ENCODE measurements at places on chromosomes 11 and 22.

DNA sequence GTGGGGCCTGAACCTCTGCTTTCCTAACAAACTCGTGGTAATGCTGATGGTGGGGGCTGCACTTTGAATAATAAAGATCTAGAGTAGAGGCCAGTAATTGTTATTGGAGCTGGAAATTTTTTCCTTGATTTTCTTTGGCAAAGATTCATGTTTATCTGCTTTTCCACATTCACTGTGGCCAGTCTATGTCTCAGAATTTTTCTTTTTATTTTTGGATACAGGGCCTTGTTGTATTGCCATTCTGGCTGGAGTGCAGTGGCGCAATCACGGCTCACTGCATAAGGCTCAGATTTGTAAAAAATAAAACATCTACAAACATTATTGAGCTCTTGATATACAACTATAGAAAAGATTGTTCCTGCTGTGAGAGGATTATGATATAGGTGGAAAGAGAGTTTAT, 1.6 kb downstream of the TMEM135 start:
- DNase-seq = no peak

- no peak for DNase-seq
Measured at GRCh38 chr22:34950489-34950888, 115.5 kb upstream of the ISX start.

GRCh38 chr11:58726737-58727414, 4.9 kb downstream of the GLYAT start:
- no peak for DNase-seq

DNA sequence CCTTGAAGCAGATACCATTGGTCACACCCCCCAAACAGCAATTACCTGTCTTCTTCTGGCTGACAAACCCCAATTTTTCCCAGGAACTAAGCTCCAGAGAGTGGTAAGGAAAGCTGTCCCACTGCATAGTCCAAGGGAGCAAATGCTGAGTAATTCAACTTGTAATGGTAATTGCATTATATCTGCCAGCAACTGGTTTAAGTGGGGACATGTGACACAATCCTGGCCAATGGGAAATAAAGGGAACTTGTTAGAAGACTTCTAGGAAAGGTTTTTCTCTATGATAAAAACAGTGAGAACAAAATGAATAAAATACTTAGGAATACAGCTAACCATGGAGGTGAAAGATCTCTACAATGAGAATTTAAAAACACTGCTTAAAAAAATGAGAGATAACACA, 9.5 kb upstream of the ISX start:
- no peak for DNase-seq

- peak; percentile 57 for DNase-seq
Measured at GRCh38 chr22:24894220-24894975, 52.1 kb downstream of the LHFPL7 start.

DNA sequence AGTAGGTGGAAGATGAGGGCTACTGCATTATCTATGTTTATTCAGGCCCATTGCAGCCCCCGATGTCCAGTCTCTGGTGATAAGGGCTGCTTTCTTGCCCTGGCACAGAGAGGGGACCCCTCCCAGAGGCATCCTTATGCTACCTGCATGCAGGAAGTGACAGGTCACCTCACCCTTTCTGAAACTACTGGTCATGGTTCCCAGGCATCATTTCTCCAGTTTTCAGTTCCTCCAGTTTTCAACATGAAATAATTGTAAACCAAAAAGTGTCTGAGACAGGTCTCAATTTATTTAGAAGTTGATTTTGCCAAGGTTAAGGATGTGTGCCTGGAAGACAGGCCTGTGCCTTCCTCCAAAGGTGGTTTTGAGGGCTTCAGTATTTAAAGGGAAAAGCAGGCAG, 57.0 kb downstream of the CTTN start:
- DNase-seq = no peak

DNA sequence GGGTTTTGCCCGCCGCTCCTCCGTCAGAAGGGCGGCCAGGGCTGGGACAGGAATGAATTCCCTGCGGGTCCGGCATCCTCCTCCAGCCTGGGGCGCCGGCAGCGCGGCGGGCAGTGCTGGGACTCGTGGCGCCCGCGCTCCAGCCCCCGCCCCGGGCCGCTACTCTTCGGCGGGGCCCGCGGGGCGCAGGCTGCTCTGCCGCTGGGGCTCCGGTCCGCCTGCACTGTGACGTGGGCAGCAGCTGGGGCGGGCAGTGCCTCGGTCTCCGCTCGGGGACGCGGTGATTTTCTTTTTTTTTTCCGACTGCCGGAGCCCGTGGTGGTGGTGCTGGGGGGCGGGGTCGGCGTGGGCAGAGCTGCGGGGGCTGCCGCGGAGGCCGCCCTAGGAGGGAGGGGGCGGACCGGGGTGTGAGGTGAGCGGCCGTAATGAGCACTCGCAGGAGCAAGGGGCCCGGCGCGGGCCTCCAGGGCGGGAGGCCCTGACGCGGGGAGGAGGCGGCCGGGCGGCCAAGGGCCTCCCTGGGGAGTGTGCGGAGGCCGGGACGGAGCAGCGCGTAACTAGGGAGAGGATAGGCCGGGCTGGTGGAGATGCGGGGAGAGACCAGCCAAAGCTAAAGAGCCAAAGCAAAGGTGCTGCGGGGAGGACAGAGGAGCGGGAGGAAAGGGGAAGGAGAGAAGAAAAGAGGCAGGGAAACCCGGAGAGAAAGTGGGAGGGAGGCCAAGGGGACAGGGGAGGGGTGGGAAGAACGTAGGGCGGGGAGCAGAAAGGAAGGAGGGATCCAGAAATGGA, 73.3 kb upstream of the ZBED5 start:
- peak; percentile 43 for DNase-seq

GRCh38 chr11:70371241-70371640, 27.1 kb upstream of the CTTN start:
- DNase-seq = no peak

DNA sequence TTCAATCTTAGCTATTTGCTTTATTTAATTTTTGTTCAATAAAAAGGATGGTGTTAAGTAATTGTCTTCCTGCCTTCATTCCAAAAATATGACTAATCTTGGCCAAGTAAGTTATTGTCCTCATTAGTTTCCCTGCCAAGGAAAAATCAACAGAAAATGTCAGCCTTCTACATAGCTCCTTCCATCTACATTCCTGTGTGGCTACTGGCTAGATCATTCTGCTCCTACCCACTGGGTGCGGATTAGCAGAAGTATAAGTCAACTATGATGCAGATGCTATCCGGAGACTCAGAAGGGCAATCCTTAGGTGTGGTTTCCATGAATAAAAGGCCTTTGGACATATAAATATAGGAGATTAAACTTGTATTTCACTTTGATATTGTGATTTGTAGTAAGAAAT, 154.4 kb downstream of the SBF2 start:
- DNase-seq = no peak

- DNase-seq = no peak
Measured at GRCh38 chr22:21104126-21104691, 58.5 kb downstream of the LRRC74B start.

DNA sequence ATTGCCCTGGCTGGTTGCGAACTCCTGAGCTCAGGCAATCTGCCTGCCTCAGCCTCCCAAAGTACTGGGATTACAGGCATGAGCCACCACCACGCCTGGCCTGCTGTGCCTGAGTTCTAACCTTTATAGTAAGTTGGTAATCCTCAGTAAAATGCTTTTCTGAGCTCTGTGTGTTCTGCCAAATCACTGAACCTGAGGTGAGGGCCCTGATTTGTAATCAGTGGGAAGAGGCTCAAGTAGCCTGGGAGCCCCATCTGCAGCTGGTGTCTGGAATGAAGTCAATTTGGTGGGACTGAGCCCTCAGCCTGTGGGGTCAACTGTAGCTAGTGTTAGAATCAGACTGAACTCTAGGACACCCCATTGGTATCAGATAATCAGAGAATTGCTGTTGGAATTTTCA, 72.6 kb upstream of the PARVG start:
- DNase-seq = no peak

DNA sequence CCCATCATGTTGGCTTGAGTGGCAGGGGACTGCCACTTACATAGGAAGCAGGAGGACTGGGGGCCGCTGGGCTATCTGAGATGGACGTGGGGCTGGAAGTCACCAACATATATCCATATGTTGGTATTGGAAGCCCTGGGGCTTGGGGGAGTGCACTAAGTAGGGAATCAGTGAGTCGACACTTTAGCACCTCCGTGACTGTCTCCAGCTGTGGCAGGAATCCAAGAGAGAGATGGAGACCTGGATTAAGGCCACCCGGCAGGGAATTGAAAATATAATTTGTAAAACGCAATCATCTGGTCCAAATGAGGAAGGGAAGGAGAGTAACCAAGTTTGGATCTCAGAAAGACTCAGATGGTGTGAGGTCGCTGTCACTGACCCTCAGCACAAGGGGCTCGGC, 68.4 kb downstream of the ELFN2 start:
- no peak for DNase-seq

GRCh38 chr11:60763692-60764369, 7.2 kb downstream of the MS4A15 start:
- no peak for DNase-seq

DNA sequence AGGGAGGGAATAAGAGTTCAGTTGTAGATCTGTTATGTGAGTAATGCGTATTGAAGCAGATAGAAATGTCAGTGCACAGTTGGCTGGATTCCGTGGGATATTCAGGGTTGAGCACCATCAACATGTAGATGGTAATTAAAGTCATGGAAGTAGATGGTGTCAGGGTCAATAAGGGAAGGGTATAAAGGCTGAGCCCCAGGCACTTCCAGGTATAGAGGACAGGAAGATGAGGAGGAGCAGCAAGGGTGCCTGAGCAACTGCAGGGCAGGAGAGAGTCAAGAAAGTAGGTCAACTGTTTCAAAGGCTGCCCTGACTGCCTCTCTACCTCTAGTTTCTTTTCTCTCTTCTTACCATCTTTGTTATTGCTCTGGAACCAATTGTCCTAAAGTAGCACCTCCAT, 85.9 kb downstream of the MICAL2 start:
- no peak for DNase-seq

DNA sequence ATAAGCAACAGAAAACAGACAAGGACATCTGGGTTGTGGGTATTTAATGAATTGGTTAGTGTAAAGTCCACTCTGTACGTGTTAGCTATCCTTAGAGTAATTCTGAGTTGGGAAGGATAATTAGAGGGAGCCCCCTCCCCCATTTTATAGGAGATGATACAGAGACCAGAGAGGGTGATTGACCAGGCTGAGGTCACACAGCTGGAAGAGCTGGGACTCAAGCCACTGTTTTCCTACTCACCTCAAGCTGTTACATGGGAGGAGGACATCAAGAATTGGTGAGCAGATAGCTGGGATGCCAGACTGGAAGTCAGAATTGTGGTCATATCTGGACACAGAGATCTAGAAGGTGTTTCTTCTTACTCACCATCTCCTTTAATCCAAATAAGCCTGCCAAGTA, 8.7 kb upstream of the NPTXR start:
- no peak for DNase-seq

Data from NCI-H2107 (cell line).